ENCODE measurements at places on chromosomes 12 and 14.

GRCh38 chr12:29768372-29768771 lies 15.4 kb downstream of the TMTC1 start:
- peak; percentile 30 for DNase-seq

GRCh38 chr12:1632702-1633101 lies 3.7 kb downstream of the WNT5B start:
- DNase-seq = no peak

GRCh38 chr14:74949191-74949601 lies 6.2 kb downstream of the PGF start:
- no peak for DNase-seq

GRCh38 chr14:45048385-45048784 lies 35.5 kb upstream of the PRPF39 start:
- DNase-seq = no peak

DNA sequence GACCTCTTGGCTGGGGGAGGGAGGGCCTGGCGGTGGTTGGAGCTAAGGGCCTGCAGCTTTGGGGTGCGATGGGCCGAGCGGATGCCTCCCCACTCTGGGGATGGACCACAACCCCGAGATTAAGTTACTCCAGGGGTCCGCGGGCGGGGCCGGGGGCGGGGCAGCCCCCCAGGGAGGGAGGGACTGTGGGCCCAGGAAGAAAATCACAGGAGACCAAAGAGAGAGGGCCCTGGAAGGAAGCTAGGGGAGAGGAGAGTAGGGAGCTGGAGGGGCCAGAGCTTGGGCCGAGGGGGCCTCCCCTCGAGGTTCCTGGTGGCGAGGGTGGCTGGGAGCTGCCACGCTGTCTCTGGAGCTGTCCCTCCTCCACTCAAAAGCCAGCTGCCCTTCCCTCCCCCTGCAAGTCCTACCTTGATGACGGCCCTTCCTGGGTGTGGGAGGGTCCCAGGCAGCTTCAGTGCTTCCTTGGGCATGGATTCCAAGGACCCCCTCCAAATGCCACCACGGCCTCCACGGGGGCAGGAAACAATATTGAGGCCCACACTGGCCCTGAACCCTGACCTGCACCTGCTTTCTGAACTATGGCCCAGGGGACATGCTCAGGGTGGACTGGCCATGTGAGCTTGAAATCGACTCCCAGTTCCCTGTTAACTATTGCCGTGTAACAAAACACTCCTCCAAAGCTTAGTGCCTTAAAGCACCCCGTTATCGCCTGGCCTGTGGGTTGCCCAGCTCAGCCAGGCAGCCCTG lies 610 bp upstream of the NUDT14 start:
- no peak for DNase-seq

GRCh38 chr12:112939761-112940381 lies 1.6 kb downstream of the OAS3 start:
- peak; percentile 8 for DNase-seq

DNA sequence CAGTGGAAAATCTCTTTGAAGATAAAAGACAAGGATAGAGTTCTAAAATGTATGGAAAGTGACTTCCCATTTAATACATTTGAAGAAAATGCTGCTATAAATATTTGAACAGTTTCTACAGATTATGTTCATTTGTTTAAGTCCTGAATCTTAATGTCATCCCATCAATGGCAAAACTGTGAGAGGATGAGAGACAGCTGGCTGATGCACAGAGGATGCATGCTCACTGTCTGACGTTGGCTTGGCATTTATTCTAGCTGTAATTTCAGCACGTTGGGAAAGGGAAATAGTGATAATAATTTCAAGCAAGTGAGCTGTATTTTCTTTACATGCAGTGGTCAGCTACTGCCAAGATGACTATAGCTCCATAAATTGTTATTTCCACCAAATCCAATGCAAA lies 40.5 kb downstream of the PPFIA2 start:
- DNase-seq = no peak

DNA sequence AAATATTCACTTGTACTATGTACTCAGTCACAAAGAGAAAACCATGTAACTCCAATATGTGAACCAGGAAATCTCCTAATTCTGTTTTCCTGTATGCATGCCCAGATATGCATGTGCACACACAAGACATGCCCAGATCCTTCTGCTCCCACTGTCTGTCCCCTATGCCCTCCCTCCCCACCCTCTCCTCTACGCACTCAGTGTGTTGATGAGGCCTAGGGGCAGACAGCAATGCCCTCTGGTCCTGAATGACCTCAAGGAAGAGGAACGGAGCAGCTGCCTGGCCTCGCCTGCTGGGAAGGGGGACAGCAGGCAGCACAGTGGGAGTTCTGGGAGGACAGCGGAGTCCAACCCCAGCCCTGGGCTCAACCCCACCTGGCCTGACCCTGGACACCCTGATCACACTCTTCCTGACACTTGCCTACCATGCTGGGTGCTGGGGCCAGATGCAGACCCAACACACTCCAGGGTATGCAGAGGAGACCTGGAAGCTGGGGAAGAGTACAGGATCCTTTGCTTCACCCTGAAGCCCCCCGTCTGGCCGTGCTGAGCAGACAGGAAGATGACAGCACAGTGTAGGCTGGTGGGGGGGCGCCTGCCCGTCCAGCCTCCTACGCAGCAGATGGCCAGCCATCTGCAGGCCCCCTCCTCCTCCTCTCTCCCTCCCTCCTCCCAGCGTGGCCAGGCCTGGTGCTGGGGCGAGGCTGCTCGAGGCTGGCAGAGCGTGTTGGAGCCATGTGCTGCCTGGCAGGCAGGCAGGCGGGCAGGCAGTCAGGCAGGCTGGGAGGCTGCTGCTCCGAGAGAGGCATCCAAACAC lies 106.6 kb upstream of the NCOR2 start:
- no peak for DNase-seq
